ENCODE measurements at places on chromosomes 3 and 15.

DNA sequence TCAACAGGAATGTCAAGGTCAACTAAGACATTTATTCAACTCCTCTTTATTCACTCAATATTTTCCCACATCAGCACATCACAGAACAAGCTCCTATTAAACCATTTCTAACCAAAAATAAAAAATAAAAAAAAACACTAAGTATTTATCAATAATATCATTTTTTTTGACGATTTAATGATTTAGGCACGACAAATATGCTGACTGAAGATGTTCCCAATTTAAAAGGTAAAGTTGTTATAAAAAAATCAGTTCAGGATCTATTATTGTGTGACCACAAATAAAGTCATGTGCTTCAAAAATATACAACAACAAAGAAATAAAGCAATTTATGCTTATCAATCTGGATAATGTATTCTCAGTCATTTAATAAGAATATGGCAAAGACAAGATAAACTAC lies 16.2 kb downstream of the DPH6 start:
- no peak for DNase-seq

- DNase-seq = peak; percentile 82
Observed at GRCh38 chr3:64184621-64185020, 40.6 kb downstream of the PRICKLE2 start.

DNA sequence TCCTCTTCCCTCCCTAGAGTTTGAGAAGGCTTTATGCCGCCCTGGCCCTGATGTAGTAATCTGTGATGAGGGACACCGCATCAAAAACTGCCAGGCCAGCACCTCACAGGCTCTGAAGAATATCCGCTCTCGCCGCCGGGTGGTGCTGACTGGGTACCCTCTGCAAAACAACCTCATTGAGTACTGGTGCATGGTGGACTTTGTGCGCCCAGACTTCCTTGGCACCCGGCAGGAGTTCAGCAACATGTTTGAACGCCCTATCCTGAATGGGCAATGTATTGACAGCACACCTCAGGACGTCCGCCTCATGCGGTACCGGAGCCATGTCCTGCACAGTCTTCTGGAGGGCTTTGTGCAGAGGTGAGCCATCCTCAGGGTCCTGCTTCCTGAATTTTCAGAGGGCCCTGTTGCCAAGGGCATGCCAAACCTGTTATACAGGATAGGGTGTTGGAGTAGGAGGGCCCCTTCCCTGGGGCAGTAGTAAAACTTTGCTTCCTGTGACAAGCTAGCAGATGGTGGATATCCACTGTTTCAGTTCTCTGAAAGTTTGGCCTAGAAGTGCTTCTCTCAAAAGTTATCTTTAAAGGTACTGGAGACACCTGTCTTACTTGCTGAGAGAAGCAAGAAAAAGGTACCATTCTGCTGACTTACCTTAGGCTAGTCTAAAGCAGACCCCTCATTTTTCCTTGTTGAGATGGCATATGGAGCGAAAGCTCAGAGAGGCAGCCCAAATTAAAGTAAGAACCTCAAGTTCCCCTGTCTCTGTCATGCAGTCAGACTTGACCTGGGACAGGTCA lies 33.7 kb upstream of the TEX264 start:
- peak; percentile 41 for DNase-seq

DNA sequence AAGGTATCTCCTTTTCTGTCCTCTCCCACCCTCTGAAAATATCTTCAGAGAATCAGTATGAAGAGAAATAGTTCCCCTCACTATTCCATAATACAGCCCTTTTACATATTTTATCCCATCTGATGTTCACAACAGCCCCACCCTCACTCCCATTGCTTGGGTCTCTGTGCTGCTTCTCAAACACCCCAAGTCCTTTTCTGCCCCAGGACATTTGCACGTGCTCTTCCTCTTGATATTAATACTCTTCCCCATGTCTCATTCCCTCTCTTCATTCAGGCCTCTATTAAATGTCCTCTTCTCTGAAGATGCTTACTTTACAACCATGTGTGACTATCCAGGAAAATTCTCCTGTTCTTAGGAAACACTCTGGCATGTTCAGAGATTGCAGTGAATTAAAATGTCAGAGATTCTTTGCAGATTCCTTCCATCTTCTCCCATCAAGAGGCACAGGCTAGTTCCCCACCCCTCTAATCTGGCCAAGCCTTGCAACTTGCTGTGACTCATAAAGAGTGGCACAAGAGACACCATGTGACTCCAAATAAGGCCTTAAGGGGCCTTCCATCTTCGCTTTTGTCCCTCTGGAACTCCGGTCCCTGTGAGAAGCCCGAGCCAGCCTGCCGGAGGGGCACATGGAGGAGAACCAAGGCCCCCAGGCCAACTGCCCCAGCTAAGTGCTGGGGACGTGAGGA lies 128.5 kb downstream of the CHSY1 start:
- DNase-seq = no peak

GRCh38 chr3:53805463-53806159 lies 40.6 kb downstream of the CHDH start:
- DNase-seq = no peak

DNA sequence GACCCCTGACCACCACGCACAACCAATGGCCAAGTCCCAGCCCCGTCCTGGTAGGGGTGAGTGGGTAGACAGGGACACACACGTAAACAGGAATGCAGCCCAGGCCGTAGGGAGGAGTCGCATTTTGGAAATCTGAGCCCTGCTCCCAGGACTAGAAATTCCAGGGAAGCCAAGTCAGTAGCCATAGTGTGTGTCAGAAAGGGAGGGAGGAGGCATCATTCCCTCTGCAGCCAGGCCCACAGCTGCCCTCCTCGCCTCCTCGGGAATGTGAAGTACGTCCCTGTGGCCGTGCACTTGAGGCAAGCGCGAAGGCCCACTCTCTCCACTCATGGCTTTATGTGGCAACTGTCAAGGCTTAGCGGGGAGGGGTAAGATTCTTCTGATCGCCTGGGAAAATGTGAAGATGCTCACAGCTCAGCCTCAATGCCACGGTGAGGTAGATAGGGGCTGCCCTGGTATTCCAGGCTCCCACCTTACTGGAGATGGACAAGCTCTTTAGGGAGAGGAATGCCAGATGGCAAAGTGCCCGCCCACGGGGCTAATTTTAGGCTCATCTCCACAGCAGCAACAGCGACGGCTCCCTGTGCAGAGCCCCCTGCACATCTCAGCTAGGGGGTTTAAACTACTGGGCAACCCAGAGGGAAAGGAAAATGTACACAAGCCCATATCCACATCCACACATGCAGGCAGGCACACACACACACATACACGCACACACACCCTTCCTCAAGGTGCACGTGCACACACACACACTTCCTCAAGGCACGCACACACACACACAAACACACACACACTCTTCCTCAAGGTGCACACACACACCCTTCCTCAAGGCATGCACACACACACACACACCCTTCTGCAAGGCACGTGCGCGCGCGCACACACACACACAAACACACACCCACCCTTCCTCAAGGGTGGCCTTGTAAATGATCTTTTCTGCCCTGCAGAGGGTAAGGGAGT lies 65.5 kb downstream of the ADCY5 start:
- no peak for DNase-seq

DNA sequence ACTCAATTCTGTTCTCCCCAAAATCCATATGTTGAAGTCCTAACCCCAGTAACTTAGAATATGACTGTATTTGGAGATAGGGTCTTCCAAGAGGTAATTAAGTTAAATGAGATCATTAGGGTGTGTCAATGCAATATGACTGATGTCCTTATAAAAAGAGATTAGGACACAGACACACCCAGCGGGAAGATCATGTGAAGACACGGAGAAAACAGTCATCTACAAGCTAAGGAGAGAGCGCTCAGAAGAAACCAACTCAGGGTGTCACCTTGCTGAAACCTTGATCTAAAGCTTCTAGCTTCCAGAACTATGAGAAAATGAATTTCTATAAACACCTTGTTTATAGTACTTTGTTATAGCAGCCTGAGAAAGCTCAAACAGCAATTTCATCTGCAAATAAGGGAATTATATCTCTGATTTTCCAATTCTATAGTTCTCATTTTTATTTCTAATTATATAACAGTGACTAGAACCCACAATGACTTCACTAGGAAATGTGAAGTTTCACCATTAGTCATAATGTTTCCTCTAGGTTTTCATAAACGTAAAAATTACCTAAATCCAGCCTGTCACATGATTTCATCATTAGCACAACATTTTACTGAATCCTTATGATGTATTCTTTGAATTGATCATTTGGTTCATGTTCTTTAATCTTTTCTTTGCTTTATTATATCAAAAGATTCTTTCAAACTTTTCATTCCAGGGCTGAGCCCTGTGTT lies 459.1 kb upstream of the MDFIC2 start:
- peak; percentile 86 for DNase-seq

- DNase-seq = no peak
Observed at GRCh38 chr3:17936736-17937480, 194.5 kb upstream of the TBC1D5 start.

GRCh38 chr15:41620536-41621199 lies 39.5 kb upstream of the MGA start:
- no peak for DNase-seq

- DNase-seq = no peak
Observed at GRCh38 chr15:59522988-59523461, 85.0 kb downstream of the FAM81A start.

GRCh38 chr15:65246026-65246714 lies 34.9 kb upstream of the CILP start:
- peak; percentile 76 for DNase-seq

GRCh38 chr15:37135225-37135624 lies 34.9 kb upstream of the MEIS2 start:
- peak; percentile 47 for DNase-seq

DNA sequence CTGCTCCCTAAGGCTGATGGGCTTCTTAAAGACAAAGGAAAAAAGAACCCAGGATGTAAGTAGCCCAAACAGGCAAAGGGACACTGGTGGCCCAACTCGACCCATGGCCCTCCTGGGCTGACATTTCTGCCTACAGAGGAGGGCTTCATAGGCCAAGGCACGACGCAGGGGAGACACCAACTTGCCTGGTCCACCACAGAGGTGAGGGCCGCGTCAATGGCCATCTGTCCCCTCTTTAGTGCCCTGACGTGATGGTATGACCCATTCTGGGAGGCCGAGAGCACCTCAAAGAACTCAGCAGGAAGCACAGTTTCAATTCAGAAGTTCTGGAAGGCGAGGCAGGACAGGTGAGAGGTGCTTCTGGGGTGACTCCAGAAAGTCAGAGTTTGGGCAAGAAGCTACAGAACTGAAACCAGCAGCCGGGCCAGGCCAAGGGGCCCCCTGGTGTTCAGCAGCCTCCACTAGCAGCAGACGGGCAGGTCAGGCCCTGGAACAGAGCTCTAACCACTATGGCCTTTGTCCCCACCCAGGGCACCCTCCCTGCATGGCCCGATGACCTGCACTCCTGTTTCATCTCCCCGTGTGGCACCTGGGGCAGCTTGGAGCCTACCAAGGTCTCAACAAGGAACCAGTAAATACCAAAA lies 45.1 kb downstream of the HMCES start:
- DNase-seq = no peak

DNA sequence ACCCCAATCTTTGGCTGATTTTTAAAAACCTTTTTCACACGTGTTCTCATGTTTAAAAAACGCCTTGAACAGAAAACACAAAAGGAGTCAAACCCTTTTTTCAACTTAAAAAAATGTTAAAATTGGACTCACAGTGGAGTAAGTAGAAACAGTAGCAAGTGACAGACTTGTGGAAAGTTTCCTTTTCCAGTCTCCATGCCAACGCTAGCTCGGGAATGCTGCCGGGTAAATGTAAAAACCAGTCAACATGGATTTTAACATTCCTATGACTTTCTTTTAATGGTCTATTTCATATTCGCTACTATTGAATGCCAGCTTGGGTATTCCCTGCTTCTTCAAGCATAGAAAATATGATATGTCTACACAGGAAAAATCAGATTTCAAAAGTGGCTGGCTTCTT lies 1.6 kb upstream of the PROK2 start:
- no peak for DNase-seq

DNA sequence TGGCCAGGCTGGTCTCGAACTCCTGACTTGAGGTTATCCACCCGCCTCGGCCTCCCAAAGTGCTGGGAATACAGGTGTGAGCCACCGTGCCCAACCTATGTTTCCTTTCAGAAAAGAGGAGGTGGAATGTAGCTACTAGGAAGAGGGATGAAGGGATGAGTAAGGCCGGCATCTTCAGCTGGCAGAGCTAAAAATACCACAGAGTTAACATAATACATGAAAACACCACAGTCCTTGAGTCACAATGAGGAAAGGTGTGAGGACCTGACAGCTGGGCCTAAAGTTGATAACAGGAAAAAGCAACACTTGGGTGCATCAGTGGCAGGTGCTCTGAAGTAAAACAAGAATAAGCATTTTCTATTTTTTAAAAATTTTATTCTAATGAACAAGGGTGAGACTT lies 392.2 kb downstream of the DIPK2A start:
- DNase-seq = peak; percentile 12

DNA sequence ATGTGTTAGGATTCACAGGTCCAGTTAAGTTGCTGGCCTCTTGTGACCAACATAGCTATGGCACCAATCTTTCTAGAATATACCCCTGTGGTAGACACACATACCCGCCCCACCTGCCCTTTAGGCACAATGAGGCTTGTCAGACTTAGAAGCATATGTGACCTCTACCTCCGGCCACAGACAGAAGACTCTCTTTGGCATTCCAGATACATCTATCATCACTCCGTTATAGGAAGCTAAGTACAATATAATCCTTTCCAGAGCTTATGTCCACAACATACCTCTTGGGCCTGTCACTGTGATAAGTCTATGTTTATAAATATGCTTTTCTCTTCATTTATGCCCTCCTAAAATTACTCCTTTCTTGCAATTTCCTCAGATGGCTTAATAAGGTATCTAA lies 39.8 kb downstream of the CD47 start:
- DNase-seq = no peak

GRCh38 chr15:92391640-92392039 lies 2.0 kb upstream of the ST8SIA2 start:
- peak; percentile 32 for DNase-seq

GRCh38 chr3:136858381-136858780 lies 3.6 kb upstream of the NCK1 start:
- no peak for DNase-seq

GRCh38 chr3:57150113-57150581 lies 15.0 kb downstream of the IL17RD start:
- DNase-seq = no peak

DNA sequence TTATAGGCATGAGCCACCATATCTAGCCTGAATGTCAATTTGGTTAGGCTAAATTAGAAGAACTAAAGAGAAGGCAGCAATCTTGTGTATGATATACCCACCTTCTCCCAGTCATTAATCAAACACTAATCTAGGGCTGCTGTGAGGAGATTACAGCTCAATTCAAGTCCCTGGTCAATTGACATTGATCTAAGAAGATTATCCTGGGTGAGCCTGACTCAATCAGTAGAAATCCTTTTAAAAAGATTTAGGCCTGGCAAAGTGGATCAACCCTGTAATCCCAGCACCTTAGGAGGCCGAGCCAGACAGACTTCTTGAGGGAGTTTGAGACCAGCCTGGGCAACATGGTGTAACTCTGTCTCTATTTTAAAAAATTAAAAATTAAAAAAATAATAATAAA lies 2.5 kb upstream of the DNAH12 start:
- no peak for DNase-seq

DNA sequence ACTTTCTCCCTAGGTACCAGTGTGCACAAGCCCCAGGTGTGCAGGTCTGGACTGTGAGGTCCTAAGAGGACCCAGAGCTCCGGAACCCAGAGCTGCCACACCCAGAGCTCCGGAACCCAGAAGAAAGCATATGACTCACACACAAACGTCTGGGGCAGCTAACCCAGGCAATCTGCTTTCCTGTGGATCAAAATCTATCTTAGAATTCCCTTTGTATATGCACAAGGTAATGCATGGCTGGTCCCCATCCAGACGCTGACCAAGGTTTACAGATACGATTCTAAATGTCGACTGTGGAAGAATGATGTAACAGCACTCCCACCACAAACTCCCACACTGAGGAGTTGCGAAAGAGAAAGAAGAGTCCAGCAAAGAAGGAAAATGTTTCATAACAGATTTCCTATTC lies 15.7 kb downstream of the KCNMB2 start:
- DNase-seq = no peak
